ENCODE measurements at places on chromosomes 1 and 21.

DNA sequence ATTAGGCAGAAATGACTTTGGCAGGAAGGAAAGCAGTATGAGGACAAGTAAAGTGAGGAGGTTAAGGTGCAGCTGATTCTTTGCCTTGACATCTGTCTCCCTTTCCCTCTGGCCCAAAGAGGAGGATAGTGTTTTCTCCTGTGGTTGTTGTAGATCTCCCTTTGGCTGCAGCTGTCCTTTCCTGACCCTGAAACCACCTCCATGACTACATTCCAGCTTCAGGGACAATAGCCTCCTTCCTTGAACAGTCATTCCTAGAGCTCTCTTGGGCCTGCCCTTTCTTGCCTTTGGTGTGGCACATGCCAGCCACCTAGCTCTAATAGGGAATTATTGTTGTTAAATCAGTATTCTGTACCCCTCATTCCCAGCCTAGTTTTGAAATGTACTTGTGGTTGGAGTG lies 6.2 kb downstream of the ZMYM1 start:
- no peak for DNase-seq

DNA sequence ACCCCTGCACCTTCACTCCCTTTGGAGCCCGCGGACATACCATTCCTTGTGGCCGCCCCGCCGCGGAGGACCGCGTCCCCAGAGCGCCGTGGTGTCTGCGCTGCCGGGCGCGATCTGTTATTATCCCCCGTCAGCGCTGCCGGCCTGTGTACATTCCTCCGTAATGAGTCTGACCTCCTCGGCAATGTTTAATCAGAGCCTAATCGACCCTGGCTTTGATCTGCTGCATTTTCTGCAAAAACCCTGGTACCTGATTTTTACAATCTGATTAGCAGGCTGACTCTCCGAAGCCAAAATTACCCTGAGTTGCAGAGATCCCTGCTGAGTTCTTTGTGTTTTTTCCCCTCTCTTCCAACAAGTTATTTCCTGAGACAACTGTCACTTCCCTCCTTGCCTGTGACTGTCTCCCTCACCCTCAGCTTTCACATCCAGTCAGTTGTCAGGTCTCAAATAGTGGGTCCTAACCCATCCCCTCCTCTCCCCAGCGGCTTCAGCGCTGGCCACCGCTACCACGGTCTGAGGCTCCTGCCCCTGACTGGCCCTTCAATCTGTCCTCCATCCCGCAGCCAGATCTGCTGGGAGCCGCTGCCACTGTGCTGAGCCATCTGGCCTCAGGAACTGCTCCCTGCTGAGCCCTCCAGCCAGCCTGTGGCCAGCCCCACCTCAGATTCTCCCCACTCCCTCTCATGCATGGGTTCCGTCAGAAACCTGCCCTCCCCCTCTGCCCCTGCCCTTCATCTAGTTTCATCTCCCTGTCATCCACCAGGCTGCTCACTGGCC lies 53.5 kb downstream of the GLIS1 start:
- DNase-seq, result peak; percentile 3

GRCh38 chr21:45385549-45386050 lies 19.4 kb upstream of the COL18A1 start:
- no peak for DNase-seq

- peak; percentile 3 for DNase-seq
Observed at GRCh38 chr1:176111835-176112234, 95.3 kb downstream of the COP1 start.

GRCh38 chr21:42677339-42678321 lies 24.2 kb downstream of the PDE9A start:
- no peak for DNase-seq

- DNase-seq, result no peak
Observed at GRCh38 chr1:42178249-42178648, 13.7 kb upstream of the GUCA2A start.

GRCh38 chr1:115452600-115453329 lies 114.7 kb upstream of the NGF start:
- DNase-seq, result peak; percentile 25
